CD4-positive, alpha-beta T cell (primary cell): ENCODE measurements at places on chromosomes 2 and 18.

DNA sequence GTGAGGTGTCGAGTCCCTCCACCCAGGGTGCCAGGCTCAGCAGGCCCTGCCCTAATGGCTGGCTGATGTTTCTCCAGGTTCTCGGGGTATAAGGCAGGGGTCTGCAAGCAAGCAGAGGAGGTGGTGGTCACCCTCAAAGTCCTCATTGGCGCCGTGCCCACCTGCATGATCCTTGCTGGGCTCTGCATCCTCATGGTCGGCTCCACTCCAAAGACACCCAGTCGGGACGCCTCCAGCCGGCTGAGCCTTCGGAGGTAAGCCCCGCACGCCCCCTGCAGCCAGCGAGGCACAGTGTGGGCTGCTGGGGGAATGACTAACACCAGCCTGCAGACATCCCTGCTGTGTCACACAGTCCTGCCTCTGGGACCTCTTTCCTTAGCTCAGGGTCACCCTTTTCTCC lies 14.1 kb downstream of the MFSD2B start:
- DNase-seq = no peak

GRCh38 chr2:26455037-26455669 lies 22.8 kb downstream of the OTOF start:
- no peak for DNase-seq

DNA sequence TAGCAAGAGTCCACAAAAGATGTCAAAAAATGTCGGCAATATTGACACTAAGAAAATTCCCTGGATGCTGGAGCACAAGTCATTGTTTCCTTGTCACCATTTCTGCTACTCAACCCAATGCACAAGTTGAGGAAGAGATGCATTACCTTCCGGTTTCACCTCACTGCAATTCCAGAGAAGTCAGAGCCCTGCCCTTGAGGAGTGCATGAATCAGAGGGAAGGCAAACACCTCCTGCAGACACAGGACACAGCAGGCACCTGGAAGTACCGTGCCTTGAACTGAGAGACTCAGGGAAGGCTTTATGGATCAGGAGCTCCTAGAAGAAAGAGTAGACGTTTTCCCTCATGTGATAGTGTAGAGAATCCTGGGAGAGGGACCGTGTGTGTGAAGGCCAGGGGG lies 62.7 kb upstream of the ARL4C start:
- no peak for DNase-seq

DNA sequence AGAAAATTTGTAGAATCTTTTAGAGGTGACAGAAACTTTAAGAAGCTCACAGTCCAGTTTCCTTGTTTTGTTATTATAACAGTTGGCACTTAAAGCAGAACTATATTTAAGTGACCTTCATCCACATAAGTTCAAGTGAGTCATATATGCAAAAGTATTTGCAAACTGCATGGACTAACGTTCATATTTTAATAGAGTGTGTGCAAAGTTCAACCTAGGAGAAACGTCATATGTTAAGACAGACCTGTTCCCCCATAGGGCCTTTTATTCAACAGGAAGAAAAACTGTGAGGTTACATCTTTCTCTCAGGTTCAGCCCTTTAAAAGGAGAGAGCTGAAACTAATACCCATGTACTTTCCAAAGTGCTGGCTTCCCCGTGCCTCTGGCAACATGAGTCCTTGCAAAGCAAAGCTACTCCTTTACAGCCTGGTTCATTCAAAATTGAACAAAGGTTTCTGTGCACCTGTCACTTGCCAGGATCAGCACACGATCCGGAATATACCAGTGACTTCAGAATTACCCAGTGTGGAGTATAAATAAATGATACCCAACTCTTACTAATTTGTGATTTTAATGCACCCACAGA lies 280.0 kb upstream of the RAB12 start:
- DNase-seq = no peak

DNA sequence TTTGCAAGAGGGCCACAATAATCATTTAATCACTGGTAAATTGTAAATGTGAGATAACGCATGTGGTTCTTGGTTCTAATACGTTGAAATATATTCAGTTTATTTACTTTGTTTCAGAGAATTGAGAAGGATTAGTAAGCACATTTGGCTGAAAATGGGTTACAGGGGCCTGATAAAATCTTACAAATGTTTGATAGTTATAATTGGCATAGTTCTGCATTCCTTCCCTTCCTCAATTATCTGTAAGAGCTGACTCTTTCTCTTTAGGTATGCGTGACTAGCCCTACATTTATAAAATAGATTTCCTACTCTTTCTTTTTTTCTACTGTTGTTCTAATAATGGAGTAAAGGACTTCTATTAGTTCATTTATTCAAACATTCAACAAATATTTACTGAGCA lies 685.2 kb downstream of the NUP35 start:
- DNase-seq = no peak

- no peak for DNase-seq
Observed at GRCh38 chr2:17515652-17516051, 2.6 kb downstream of the RAD51AP2 start.
